ENCODE measurements at places on chromosomes 7 and 10.

DNA sequence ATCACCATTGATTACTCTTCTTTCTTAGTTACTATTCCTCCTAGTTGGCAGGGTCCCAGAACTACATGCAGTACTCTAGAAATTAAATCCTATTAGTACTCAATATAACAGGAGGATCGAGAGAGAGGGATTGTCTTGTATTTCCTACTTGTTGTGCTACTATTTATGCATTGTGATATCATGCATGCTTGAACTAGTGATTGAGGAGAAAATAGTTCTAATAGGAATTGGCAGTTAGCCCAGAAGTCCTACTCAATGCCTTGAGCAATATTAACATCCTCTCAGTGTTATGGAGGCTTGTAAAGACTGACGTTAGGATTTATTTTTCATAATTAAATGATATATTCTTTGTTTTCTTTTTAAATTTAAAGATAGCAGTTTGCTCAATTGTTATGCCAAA lies 67.4 kb downstream of the FOXP2 start:
- DNase-seq: peak; percentile 45

- no peak for DNase-seq
These were observed 62.8 kb downstream of the ZRANB1 start for GRCh38 chr10:125004571-125005311.

DNA sequence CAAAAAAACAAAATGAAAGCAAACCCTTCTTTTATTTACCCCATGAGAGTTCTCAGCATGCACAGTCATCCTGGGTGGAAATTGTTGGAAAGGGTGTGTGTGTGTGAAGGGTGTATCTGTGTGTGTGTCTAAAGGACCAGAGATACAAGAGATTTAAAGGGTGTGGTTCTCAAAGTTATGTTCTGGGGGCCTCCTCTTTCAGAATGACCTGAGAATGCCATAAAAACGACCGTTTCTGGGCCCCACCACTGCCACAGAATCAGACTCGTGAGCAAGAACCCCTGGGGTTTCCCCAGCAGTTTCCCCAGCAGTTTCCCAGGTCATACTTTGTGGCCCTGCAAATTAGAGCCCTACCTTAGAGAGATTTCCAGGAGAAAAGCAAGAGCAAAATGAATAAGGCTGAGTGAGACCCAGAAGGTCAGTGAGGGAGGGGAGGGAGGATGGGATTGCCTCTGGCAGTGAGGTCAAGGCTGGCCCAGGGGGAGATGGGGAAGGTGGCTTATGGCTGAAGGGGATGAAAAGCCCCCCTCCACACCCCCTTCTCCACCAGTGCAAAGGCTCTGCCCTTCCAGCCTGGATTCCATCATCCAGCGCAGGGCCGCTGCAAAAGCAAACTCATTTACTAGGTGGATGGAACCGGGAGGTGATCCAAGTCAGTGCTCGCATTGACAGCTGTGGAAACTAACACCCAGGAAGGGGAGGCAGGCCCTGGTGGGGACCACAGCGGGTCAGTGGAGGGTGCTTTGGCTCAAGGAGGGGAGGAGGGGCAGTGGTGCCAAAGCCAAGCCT lies 10.2 kb downstream of the PYROXD2 start:
- peak; percentile 76 for DNase-seq

DNA sequence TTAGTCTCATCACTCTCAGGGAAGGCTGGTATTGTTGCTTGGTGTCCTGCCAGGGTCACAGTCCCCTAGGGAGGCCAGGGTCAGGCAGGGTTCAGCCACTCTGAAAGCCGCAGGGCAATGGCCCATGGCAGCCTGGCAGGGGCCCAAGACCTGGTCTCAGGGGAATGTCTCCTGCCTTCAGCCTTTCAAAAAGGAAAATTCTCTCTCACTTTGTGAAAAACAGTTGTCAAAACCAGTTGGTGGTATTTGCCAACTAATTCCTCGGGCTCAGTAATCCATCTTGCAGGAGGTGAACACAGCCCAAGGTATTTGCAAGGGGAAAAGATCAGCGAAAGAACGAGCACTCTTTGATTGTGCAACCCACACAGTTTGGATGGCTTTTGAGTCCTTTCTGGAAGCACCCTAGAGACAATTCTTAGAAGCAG lies 101.5 kb downstream of the JCAD start:
- DNase-seq: peak; percentile 47

DNA sequence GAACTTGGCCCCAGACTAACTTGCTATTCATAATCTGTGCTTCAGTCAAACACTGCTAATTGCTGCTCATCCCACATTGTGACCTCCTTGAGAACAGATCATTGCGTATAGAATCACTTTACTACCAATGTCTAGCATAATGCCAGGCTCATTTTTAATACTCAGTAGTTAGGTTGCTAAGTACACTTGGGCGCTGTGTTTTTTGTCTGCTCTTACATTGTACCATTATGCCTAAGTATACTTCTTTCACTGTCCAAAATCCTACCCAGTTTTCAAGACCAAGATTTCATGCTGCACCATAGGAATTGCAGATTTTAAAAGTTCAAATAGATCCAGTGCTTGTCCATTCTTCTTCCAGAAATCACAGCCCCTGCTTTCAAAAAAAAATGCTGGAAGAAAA lies 32.8 kb upstream of the TMEM106B start:
- DNase-seq: no peak

DNA sequence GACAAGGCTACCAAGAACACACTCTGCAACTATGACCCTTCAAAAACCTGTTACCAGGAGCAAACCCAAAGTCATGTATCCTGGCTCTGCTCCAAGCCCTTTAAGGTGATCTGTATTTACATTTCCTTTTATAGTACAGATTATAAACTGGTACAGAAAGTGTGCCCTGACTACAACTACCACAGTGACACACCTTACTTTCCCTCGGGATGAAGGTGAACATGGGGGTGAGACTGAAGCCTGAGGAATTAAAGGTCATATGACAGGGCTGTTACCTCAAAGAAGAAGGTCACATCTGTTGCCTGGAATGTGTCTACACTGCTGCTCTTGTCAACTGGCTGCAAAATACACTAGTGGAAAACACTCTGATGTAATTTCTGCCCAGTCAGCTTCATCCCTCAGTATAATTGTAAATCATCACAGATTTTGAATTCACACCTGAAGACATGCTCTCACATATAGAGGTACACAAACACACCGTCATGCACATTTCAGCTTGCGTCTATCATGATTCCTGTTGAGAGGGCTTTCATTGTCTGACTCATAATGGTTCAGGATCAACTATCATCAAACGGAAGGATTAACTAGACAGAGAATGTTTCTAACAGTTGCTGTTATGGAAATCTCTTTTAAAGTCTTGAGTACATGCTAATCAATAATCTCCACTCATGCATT lies 318.3 kb downstream of the NXPH1 start:
- DNase-seq: no peak

- DNase-seq: no peak
These were observed 99.9 kb downstream of the PRKAG2 start for GRCh38 chr7:151776876-151777494.

DNA sequence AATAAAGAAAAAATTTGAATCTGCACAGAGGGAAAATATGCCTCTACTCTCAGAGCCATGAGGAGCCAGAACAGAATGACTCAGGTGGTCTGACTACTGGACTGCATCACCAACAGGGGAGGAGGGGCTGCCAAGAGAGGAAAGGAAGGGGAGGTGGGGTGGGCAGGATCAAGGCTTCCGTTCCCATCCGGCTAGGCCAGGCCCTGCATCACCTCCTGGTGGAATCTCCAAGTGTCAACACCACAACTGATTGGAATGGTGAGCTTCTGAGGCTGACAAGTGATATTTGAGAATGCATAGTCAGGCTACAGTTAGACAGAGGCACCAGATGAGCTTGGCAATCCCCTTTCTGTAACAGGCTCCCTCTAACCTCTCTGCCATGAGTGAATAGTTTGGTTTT lies 10.4 kb upstream of the GPR26 start:
- peak; percentile 27 for DNase-seq

GRCh38 chr10:88095223-88095721 lies 231.8 kb downstream of the PTEN start:
- peak; percentile 70 for DNase-seq

DNA sequence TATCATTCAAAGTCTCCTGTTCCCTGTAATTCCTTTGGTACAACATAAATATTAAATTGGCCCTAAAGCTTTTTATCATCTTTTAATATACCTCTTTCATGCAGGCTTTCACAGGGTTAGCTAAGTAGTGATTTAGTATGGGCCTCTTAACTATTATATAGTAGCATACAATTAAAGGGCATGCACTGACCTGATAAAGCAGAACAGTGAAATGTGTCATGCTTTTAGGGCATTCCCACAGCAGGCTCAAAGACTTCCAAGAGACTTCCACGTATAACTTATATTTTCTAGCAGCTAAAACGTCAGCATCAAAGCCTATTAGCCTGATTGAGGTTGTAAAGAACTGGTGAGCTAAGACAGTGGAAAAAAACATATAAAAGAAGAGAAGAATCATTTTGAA lies 35.3 kb downstream of the SAMD8 start:
- no peak for DNase-seq

- DNase-seq: no peak
These were observed 30.1 kb downstream of the SEMA3D start for GRCh38 chr7:85156661-85157208.

GRCh38 chr7:135879233-135879632 lies 97.9 kb downstream of the MTPN start:
- DNase-seq: peak; percentile 81

Measured in fibroblast of skin of right biceps (primary cell).